ENCODE measurements at places on chromosomes 7 and 10. TPM values are rescaled to one million over a fixed set of nuclear protein-coding genes. Genes with fewer than 3 reads are reported as not detected.

The CALML5 gene
- not detected for total RNA-seq

The EVX1 gene
- not detected for total RNA-seq

The UTF1 gene
- total RNA-seq: not detected

The NUTM2B gene
- total RNA-seq: 0.42 TPM

The RTKN2 gene
- 1.9 TPM for total RNA-seq

The VSIR gene
- total RNA-seq: 7.4 TPM

The RHOBTB1 gene
- 2.3 TPM for total RNA-seq

The DNAJC12 gene
- 9.7 TPM for total RNA-seq

The SCART1 gene
- 7.9 TPM for total RNA-seq

The VSTM2A gene
- 0.88 TPM for total RNA-seq

The OR9A4 gene
- not detected for total RNA-seq

The ACHE gene
- not detected for total RNA-seq

The KCNMA1 gene
- 13.5 TPM for total RNA-seq

The ADAM22 gene
- total RNA-seq: 7.2 TPM

The ZNF117 gene
- 2.4 TPM for total RNA-seq

The SPDYE1 gene
- total RNA-seq: not detected

The SLIT1 gene
- not detected for total RNA-seq

The SPACDR gene
- total RNA-seq: 0.38 TPM

The ANKRD2 gene
- 0.37 TPM for total RNA-seq

The NPC1L1 gene
- total RNA-seq: 0.03 TPM

The ATOH7 gene
- 0.23 TPM for total RNA-seq

The NPFFR1 gene
- not detected for total RNA-seq

The ZC3HAV1L gene
- 2.3 TPM for total RNA-seq

The MDFIC gene
- total RNA-seq: 29.2 TPM

The CALML3 gene
- not detected for total RNA-seq

The AQP1 gene
- total RNA-seq: 1.2 TPM

The PNLIP gene
- not detected for total RNA-seq

The TMEM130 gene
- total RNA-seq: 0.15 TPM

The TEX47 gene
- not detected for total RNA-seq

The SLC13A4 gene
- total RNA-seq: not detected

The CPN1 gene
- total RNA-seq: 8.6 TPM

The ZNF33B gene
- 8.2 TPM for total RNA-seq

The MBL2 gene
- total RNA-seq: 0.05 TPM

The ZNF138 gene
- 9.0 TPM for total RNA-seq

The PAPOLB gene
- not detected for total RNA-seq

The ZNF722 gene
- not detected for total RNA-seq

The SLC29A3 gene
- 1.2 TPM for total RNA-seq

The APBB1IP gene
- total RNA-seq: not detected

The DLX5 gene
- not detected for total RNA-seq

The LEP gene
- not detected for total RNA-seq

The RAPGEF5 gene
- 6.5 TPM for total RNA-seq

The GNG11 gene
- 13.0 TPM for total RNA-seq

The C10orf53 gene
- not detected for total RNA-seq

The BEND7 gene
- total RNA-seq: 6.7 TPM

The GPNMB gene
- total RNA-seq: 26.3 TPM

The ACTR3C gene
- not detected for total RNA-seq

The DENND11 gene
- 7.5 TPM for total RNA-seq

The EPDR1 gene
- 16.1 TPM for total RNA-seq

The PVRIG gene
- total RNA-seq: not detected

The SPDYE2 gene
- total RNA-seq: not detected

The FAM237B gene
- total RNA-seq: not detected

The ITPRIP gene
- total RNA-seq: 15.0 TPM
